ENCODE measurements at places on chromosomes 11 and 22.

DNA sequence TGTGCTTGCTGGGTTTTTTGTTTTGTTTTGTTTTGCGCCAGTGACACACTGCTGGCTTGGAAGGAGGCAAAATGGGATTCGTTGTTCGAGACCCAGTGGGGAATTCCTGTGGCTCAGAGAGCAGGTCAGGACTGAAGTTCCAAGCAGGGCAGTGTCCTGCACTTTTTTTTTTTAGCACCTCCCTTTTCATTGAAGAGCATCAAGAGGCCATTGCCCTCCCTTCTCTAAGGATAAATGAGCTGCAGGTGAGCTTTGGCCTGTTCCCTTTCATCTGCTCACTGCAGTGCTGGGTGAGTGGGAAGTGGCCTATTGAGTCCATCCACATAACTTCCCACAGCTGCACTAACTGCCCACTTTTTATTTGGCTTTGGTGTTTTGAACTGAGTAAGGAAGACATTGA is 87.8 kb downstream of the ARHGAP42 start:
- DNase-seq: no peak

- no peak for DNase-seq
Observed at GRCh38 chr22:48153726-48154125, 1391.3 kb downstream of the TBC1D22A start.

GRCh38 chr11:64176751-64177150 is 9.2 kb upstream of the STIP1 start:
- no peak for DNase-seq

GRCh38 chr11:95293116-95293515 is 62.1 kb upstream of the SESN3 start:
- DNase-seq: no peak

GRCh38 chr22:20578192-20578591 is 70.8 kb downstream of the MED15 start:
- DNase-seq: no peak

DNA sequence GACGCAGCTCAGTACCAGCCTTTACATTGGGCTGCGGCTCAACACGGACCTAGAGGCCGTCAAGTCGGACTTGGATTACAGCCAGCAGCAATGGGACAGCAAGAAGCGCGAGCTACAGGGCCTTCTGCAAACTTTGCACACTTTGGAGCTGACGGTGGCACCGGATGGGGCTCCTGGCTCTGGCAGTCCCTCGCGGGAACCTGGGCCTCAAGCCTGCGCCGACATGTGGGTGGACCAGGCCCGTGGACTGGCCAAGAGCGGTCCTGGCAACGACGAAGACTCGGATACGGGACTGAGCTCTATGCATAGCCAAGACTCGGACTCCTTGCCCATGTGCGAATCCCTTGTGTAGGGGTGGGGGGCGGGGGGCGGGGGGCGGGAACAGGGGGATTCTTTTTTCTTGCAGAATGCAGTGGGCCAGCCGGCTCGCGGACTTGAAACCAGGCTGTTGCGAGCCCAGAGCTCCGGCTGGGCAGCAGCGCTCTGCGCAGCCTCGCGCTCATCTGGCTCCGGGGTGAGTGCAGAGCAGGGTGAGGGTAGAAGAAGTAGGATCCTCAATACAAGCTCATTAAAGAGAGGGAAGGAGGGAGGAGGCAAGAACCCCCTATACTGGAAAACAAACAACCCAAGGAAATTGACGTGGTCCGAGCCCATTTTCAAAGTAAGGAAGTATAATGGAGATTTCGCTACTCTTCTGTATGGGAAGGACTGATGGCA is 1.8 kb downstream of the RASSF10 start:
- peak; percentile 50 for DNase-seq

- DNase-seq: no peak
Observed at GRCh38 chr22:40421941-40422340, 51.5 kb downstream of the SGSM3 start.

GRCh38 chr11:120254788-120255518 is 15.0 kb downstream of the POU2F3 start:
- DNase-seq: peak; percentile 30

GRCh38 chr11:34154059-34154875 is 48.8 kb downstream of the NAT10 start:
- no peak for DNase-seq

Data from nephron progenitor cell (in vitro differentiated cells).